ENCODE measurements at places on chromosomes 4 and X.
A peak's percentile ranks its signal among the peaks of the same experiment; 100 is the strongest.

GRCh38 chr4:125123570-125124109, 191.1 kb upstream of the FAT4 start:
- no peak for DNase-seq

DNA sequence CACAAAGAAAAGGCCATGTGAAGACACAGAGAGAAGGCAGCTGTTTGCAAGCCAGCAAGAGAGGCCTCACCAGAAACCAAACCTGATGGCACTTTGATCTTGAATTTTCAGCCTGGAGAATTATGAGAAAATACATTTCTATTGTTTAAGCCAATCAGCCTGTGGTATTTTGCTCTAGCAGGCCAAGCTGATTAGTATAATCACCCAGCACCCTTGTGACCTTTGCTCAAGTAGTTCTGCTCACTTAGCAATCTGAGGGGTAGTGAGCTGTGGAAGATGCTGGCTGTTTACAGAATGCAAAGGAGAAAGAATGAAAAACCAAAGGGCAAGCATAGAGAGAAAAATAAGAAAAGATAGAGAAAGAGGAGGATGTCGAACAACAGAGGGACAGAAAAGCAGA, 396.4 kb upstream of the BOD1L1 start:
- no peak for DNase-seq

GRCh38 chr4:138162259-138162658, 79.9 kb downstream of the SLC7A11 start:
- DNase-seq = no peak

- no peak for DNase-seq
These were observed 331.3 kb upstream of the SFRP2 start for GRCh38 chr4:154120006-154120676.

DNA sequence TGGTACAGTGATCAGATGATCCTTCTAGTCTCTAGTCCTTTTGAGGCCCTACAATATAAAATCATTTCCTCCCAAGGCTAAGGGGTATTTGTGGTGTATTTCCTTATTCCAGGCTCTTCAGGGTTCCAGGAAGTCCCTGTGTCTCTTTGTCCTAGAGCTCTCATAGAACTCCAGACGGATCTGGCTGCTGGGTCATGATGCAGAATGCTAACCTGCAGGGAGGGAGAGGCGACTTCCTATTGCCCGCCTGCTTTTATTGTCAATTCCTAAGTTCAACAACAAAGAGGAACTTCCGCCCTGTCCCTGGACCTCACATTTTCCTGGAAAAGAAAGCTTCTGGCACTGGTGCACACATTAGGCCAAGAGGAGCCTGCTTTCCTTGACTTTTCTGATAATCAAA, 45.9 kb upstream of the ZNF827 start:
- no peak for DNase-seq

DNA sequence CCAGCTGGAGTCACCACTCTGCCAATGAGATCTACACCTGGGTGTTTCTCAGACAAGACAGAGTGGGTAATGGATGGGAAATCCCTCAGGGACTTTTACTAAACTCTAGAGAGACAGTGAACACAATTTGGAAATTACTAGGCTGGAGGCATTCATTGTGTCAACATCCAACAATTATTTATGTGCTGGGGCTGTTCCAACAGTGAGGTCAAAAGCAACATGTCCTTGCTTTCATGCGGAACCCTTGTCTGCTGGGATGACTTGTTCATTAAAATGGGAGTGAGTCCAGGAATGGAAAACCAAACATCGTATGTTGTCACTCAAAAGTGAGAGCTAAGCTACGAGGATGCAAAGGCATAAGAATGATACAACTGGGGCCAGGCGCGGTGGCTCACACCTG, 54.0 kb downstream of the DRD5 start:
- no peak for DNase-seq

DNA sequence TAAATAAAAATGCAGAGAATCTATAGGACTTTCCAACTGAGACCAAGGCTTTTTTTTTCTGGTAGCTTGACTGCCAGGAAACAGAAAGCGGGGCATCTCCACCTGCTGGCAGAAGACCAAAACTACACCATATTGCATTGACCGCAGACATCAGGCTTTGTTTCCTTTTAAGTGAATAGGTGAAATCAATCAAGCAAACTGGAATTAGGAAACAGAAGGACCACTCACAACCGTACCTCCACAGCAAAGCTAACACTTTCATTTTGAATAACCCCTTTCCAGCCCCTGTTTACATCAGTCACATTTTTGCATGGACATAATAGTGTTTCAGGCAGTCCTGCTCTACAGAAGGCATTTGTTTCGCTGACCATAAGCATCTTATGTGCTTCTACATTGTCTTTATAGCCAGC, 218.2 kb downstream of the IDS start:
- DNase-seq = peak; percentile 81

GRCh38 chr4:144350706-144351105, 210.2 kb upstream of the GYPA start:
- DNase-seq = no peak

DNA sequence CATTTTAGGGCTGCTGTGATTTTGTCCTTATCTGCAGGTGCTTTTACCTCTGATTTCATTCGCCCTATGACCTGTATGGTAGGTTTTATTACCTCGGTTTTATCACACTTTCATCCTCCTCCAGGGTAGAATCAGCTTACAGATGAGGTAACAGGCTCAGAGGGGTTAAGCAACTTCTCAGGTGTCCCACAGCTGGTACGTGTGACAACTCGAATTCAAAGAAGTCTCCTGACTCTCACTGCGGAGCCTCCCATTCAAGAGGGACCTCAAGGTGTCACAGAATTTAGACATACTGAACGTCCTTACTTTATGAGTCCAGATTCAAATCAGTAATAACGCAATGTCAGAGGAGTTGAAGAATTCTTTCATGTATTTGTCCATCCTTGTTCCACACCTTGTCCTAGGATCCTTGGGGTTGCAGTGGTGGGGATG, 12.5 kb upstream of the KIAA0232 start:
- DNase-seq = no peak

DNA sequence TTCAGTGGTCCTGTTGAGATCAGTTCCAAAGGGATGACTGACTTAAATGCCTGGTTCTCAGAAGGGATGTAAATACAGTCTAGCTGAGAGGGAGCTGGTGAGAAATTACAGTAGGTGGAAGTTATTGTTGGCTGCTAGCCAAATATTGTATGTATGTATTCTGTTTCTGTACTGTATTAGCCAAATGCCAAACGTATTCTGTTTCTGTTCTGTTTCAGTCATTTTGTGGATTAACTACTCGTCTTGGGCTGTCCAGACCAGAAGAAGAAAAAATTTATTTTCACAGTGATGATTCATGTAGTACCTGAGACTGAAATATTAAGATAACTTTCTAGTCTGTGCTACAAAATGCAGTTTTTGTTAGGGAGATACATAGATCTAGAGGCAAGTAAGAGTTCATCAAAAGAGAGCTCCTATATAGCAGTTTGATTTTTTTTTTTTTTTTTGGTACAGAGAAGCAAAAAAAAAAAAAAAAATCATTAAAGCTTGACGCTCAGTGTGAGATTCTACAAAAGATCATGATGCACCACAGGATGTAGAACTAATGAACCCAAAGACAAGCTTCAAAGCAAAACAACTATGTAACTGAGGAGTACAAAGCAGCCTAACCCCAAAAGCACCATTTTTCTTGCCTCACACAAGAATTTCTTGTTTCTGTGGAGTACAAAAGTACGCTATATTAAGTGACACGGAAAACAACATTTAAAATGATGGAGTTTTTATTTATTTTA, 54.8 kb downstream of the CASP6 start:
- no peak for DNase-seq

GRCh38 chr4:119299260-119299671, 22.7 kb downstream of the FABP2 start:
- peak; percentile 45 for DNase-seq

DNA sequence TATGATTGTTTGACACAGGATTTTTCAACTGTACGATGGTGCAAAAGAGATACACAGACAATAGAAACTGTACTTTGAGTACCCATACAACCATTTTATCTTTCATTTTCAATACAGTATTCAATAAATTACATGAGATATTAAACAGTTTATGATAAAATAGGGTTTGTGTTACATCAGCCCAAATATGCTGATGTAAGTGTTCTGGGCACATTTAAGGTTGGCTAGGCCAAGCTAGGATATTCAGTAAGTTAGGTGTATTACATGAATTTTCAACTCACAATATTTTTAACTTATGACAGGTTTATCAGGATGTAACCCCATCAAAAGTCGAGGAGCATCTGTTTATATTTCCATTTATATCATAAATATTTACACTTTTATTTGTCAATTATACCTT, 42.9 kb upstream of the PLS3 start:
- no peak for DNase-seq

DNA sequence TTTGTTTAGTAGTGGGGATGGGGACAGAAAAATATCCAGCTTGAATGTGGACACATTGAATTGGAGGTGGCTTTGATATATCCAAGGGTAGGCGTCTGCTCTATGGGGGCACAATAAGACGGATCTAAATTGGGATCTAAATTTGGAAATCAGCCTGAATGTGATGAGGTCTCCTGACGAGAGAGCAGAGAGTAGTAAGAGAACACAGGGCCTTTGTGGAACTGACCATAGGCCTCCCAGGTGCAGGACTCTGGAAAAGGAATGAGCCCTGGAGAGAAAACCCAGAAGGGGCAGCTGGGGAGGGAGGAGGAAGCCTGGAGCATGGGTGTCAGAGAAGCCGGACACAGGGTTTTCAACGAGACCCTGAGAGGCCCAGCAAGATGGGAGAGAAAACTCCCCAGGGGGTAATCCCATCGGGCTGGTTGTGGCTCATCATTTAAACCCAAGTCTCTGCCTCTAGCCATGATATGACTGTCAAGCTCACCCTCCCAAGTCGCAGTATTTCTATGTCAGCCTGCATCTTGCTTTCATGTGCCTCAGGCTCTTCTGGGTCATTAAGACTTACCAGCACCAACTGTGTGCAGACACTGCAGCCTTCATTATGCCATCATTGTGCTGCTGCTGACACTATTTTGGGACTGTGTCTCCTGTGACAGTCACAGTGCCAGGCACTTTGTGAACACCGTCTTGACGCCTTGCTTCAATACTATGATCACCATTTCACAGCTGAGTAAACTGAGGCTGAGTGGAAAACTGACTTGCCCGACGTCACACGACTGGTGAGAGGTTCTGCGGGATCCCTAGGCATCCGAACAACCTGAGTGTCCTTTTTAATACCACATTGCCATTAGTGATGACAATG, 57.1 kb downstream of the ANAPC4 start:
- DNase-seq = no peak

DNA sequence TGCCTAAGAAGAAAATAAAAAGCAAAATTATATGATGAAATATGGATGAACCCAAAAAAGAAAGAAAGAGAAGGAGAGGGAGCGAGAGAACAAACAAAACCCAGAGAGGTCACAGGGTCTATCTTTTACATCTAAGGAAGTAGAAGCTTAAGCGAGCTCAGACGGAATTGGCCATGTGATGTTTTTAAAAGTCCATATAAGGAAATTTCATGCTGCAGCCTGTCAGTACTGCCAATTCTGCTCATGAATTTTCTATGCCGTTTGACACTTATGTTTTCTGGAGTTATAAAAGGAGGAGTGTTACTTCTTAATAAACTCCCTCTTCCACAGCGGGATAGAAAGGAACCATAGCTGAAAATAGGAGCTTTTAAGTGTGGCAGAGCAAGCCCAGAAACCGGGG, 32.9 kb upstream of the DCX start:
- DNase-seq = no peak

GRCh38 chrX:44344194-44344593, 722 bp upstream of the EFHC2 start:
- DNase-seq = peak; percentile 41

- peak; percentile 48 for DNase-seq
These were observed 8.8 kb downstream of the TNMD start for GRCh38 chrX:100593581-100593980.

- peak; percentile 29 for DNase-seq
These were observed 9.1 kb downstream of the ASMTL start for GRCh38 chrX:1443496-1444075.

- no peak for DNase-seq
These were observed 111.9 kb downstream of the GLRA3 start for GRCh38 chr4:174716986-174717770.

DNA sequence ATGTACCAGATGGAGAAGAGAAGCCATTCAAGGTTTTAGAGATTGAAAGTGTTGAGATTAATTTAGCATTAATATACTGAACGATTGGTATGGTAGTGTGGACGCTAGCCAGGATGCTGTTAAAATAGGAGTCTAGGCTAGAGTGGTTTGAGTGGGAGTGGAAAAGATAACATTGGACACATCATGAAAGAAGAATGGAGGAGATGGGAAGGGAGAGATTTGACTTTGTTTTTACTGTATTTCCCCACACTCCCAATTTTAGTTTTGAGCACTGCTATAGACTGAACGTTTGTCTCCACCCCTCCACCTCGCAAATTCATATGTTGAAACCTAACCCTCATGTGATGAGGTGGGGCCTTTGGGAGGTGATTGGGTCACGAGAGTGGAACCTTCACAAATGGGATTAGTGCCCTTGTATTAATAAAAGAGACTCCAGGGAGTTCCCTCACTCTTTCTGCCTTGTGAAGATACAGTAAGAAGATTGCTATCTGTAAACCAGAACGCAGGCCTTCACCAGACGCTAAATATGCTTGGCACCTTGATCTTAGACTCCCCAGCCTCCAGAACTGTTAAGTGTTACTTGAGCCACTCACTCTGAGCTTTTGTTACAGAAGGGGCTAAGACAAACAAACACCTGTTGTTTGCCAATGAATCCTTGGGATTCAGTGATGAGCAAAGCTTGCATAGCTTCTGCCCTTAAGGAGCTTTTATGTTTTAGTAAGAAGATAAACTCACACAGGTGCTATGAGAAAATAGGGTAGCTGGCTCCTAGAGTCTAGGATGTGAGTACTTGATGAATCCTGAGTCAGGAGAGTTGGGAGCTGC, 25.8 kb downstream of the USP9X start:
- DNase-seq = peak; percentile 69

DNA sequence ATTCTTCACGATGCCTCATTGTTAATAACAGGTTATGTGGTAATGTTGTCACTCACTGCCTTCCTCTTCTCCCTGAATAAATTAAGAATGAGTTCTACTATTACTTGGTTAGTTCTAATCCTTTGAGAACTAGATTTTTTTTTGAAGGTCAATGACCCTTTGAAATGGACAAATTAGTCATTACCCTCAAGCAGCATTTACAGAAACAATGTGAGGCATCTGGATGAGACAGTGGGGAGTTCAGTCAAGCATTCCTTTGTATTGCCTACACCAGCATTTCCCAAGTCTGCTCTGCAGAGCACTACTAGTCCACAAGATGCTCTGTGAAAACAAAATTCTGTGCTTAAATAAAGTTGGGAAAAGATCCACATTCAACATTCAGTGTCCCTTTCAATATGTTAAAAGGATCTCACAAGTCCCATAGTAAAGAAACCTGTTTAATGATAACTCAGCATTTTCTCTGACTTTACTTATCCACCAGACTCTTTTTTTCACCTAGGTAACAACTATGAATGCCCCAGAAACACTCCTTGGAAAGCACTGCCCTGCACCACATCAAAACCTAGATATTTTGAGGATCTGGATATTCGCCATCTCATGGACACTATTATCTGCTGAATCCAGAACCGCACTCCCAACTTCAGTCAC, 60.6 kb downstream of the CHRDL1 start:
- DNase-seq = no peak

- no peak for DNase-seq
These were observed 90.3 kb downstream of the CXXC4 start for GRCh38 chr4:104404361-104404760.

- no peak for DNase-seq
These were observed 1.4 kb upstream of the SEC24B start for GRCh38 chr4:109432203-109432602.
